ENCODE measurements at places on chromosomes 2 and 18.

GRCh38 chr2:169106563-169107545, 37.5 kb downstream of the DHRS9 start:
- DNase-seq: no peak

GRCh38 chr18:39805218-39805617, 2149.8 kb upstream of the PIK3C3 start:
- no peak for DNase-seq

DNA sequence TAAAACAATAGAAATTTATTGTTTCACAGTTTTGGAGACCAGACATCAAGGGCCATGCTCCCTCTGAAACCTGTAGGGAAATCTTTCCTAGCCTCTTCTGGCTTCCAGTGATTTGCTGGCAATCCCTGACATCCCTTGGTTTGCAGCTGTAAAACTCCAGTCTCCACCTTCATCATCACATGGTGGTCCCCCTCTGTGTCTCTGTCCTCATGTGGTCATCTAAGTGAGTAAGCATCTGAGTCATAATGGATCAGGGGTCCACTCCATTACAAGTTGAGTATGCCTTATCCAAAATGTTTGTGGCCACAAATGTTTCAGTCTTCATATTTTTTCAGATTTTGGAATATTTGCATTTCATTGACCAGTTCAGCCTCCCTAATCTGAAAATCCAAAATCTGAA, 5.6 kb upstream of the SGPP2 start:
- DNase-seq: no peak

- DNase-seq: no peak
Measured at GRCh38 chr18:35083174-35083712, 42.0 kb downstream of the MAPRE2 start.

GRCh38 chr2:8222979-8223694, 458.7 kb upstream of the ID2 start:
- DNase-seq: no peak

- DNase-seq: no peak
Measured at GRCh38 chr2:158665536-158666302, 129.4 kb upstream of the DAPL1 start.

DNA sequence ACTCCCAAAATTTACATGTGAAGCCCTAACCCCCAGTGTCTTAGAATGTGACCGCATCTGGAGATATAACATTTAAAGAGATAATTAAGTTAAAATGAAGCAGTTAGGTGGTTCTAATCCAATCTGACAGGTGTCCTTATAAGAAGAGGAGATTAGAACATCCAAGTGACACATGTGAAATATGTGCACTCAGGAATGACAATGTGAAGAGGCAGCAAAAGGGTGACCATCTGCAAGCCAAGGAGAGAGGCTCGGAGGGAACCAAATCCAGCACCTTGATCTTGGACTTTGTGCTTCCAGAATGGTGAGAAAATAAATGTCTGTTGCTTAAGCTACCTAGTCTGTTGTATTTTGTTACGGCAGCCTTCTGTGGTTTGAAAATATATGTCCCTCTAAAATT, 165.4 kb downstream of the FIGN start:
- no peak for DNase-seq

- DNase-seq: no peak
Measured at GRCh38 chr18:51195451-51196117, 1.9 kb downstream of the MEX3C start.

GRCh38 chr2:8134473-8134932, 547.4 kb upstream of the ID2 start:
- no peak for DNase-seq

DNA sequence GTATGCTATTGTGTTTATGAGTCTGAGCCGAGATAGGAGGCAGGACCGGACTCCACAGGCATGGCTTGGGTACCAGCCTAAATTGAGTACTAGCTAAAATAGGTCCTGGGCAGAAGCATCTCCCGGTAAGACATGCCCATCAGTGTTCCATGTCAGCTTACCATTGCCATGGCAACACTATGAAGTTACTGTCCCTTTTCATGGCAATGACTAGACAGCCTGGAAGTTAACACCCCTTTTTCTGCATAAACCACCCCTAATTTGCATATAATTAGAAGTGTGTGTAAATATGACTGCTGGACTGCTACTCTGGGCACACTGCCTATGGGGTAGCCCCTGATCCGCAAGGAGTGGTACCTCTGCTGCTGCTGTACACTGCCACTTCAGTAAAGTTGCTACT, 1005.1 kb upstream of the FAM98A start:
- no peak for DNase-seq

- DNase-seq: no peak
Measured at GRCh38 chr2:67825476-67825875, 237.3 kb downstream of the C1D start.

DNA sequence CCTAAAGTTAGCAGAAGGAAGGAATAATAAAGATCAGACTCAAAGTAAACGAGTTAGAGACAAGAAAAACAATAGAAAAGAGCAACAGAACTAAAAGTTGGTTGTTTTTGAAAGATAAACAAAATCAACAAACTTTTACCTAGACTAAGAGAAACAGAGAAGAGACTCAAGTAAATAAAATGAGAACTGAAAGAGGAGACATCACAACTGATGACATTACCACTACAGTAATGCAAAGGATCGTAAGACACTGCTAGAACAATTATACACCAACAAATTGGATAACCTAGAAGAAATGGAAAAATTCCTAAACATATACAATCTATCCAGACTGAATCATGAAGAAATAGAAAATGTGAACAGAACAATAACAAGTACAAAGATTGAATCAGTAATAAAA, 139.3 kb downstream of the CD226 start:
- DNase-seq: no peak

- DNase-seq: no peak
Measured at GRCh38 chr2:63734510-63734909, 107.2 kb upstream of the UGP2 start.

DNA sequence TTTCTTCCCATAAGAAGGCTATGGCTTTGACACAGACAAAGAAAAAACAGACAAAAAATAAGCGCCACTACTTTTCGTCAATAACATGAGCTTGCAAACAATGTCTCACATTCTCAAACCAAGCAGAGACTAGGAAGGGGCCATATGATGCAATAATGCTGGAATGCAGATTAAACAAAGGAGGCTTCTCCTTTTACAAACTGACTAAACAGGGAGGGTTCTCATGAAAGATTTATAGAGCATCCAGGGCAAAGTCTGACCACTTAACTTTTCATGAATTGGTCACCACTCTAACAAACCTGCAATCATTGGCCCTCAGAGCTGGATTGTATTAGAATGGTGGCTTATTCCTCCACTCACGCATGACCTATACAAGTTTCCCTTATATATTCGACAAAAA, 663.3 kb upstream of the CHAC2 start:
- no peak for DNase-seq

DNA sequence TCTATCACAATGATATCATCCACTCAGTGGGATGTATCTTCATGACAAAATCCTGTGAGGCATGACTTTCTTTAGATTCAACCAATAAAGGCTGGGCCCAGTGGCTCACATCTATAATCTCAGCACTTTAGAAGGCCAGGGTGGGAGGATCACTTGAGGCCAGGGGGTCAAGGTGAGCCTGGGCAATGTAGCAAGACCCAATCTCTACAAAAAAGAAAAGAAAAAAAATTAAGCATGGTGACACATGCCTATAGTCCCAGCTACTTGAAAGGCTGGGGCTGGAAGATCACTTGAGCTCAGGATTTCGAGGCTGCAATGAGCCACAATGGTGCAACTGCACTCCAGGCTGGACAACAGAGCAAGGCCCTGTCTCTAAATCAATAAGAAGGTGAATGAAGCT, 68.0 kb downstream of the PLB1 start:
- DNase-seq: no peak

GRCh38 chr2:205650931-205651330, 31.4 kb upstream of the NRP2 start:
- no peak for DNase-seq

Measured in stimulated activated CD4-positive, alpha-beta T cell treated with anti-CD3 and anti-CD28 coated beads, Interleukin-1b, Interleukin-23, amount 100 ng/mL, for 1 hour (primary cell).